ENCODE measurements at places on chromosomes 11 and 22. TPM values are rescaled to one million over a fixed set of nuclear protein-coding genes. Genes with fewer than 3 reads are reported as not detected.

Gene ACR
- not detected for total RNA-seq

Gene SEPTIN3
- total RNA-seq, result 0.13 TPM

Gene RFPL3
- total RNA-seq, result not detected

Gene OR11H1
- total RNA-seq, result not detected

Gene NRIP3
- total RNA-seq, result 0.59 TPM

Gene CARD18
- not detected for total RNA-seq

Gene CCND1
- total RNA-seq, result 4.0 TPM

Gene NPAS4
- total RNA-seq, result not detected

Gene BCO2
- 1.8 TPM for total RNA-seq

Gene HMGXB4
- 33.8 TPM for total RNA-seq

Gene KRTAP5-1
- total RNA-seq, result not detected

Gene KRTAP5-10
- total RNA-seq, result not detected

Gene IGSF9B
- total RNA-seq, result 142 TPM

Gene OMP
- not detected for total RNA-seq

Gene HBG2
- not detected for total RNA-seq

Gene SYT7
- total RNA-seq, result not detected

Gene DCHS1
- 10.9 TPM for total RNA-seq

Gene OR10D3
- total RNA-seq, result not detected

Gene MFNG
- 146 TPM for total RNA-seq

Gene SNU13
- total RNA-seq, result 122 TPM

Gene LMO2
- 4.3 TPM for total RNA-seq

Gene NRXN2
- total RNA-seq, result 0.71 TPM

Gene CRYBA4
- total RNA-seq, result not detected

Gene INSC
- total RNA-seq, result not detected

Gene SLC25A45
- total RNA-seq, result 90.6 TPM

Gene OR6A2
- total RNA-seq, result 0.34 TPM

Gene LMO1
- not detected for total RNA-seq

Gene MMP13
- total RNA-seq, result not detected

Gene GGTLC2
- total RNA-seq, result not detected

Gene BET1L
- 113 TPM for total RNA-seq

Gene P2RX3
- total RNA-seq, result not detected

Gene OR8G5
- not detected for total RNA-seq
